Fibroblast of gingiva (primary cell): ENCODE measurements at places on chromosomes 12 and 14.

DNA sequence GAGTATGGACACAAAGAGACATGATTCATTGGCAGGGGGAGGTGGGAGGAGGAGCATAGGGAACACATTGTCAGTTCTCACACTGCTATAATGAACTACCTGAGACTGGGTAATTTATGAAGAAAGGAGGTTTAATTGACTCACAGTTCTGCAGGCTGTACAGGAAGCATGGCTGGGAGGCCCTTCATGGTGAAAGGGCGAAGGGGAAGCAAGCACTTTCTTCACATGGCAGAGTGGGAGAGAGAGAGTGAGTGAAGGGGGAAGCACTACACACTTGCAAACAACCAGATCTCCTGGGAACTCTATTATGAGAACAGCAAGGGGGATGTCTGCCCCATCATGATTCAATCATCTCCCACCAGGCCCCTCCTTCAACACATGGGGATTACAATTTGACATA is 391.8 kb downstream of the BMP4 start:
- no peak for DNase-seq

DNA sequence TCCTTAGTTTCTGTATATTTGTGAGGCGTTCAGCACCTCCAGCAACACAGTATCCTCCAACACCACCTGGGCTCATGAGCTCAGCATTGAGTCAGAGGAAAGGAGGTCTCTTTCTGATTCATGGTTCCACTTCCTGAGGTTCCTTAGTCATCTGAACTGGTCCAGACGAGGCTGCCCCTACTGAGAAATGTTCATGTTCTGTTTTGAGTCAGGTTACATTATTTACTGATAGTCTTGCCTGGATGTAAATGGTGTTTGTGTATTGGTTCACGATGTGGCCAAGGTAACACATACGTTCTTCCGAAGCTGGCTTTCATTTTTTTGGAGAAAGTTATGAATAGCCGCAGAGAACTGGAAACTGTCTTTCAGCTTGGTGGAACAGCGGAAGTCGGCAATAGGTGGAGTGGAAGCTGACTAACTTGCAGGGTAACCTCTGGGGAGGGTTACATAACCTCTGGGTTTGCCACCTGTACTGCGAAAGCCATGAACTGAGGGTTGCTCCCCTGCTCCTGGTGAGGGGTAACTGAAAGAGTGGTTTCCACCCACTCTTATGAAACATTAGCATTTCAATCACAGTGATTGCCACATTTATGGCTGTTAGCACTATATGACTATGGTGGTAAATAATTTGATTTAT is 42.2 kb upstream of the MANSC4 start:
- no peak for DNase-seq

- DNase-seq: no peak
Measured at GRCh38 chr12:7872566-7873319, at the start of gene SLC2A14. TSS of gene SLC2A14 (minus strand) at chr12:7872915. CDS start at chr12:7869880, 3,035 bp downstream.

- peak; percentile 75 for DNase-seq
Measured at GRCh38 chr12:54277823-54278276, 2.1 kb downstream of the CBX5 start.

DNA sequence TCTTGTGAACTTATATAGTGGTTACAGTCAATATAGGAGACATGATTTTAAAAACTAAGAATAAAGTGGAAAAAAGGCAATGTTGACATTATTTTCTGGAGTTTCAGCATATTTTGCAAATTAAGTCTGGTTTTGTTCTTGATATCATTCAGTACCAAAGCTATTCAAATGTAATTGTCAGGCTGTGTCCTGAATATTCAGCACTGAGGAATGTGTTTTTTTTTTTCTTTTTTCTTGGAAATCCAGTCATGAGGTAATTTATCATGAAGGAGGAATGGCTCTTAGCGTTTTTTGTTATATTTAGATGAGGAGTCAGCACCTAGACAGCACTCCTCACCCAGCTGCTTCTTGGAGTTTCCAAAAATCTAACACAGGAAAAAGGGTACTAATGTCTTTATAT is 225.5 kb downstream of the CCDC91 start:
- peak; percentile 79 for DNase-seq

DNA sequence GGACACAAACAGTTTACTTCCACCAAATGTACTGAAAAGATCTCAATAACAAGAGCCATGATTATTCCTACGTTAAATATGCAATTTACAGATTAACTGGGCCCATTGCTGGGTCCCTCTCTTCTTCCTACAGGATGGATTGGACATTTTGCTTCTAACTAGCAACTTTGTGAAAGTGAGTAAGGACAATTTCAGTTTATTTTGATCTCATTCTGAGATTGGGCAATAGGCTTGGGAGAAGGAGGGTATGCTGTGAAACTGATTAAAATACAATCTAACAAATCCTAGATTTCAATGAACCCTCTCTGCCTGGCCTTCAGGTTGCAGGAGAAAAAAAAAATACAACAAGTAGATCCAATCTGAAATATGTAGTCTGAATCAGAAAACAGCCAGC is 121.5 kb downstream of the PRKD1 start:
- no peak for DNase-seq

GRCh38 chr14:101826351-101826750 is 64.8 kb downstream of the PPP2R5C start:
- no peak for DNase-seq

- DNase-seq: no peak
Measured at GRCh38 chr12:1922075-1922709, 3.7 kb upstream of the CACNA2D4 start.

DNA sequence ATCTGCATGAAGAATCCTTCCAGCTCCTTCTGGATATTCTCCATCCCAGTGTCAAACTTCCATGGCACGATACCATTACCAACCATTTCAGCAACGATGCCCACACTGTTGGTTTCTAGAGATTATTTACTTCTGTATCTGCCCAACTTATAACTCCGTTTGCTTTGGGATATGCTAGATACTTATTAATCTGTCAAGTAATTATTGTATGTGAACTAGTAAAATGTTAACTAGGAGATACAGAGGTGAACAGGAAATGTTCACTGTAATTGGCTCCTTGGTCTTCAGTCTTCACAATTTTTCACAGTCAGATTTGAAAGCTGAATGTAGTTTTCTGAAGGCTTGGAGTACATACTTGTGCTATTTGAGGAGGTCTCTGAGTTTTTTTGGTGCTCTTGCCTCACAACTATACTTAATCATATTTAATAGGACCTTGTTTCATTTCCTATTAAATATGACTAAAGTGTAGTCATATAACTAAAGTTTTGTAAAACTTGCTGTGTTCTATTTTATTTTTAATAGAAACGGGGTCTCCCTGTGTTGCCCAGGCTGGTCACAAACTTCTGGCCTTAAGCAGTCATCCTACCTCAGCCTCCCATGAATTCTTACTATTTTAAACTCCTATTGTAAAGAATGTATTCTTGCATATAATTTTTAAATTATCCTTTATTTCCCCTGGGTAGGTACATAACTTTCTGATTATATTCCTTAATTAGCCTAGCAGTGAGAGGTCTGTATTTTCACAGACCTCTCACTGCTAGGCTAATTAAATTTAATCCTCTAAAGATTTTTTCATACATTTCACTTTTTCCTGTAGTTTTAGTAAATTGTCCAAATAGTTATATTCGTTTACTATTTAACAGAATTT is 79.7 kb downstream of the FGD4 start:
- DNase-seq: no peak

DNA sequence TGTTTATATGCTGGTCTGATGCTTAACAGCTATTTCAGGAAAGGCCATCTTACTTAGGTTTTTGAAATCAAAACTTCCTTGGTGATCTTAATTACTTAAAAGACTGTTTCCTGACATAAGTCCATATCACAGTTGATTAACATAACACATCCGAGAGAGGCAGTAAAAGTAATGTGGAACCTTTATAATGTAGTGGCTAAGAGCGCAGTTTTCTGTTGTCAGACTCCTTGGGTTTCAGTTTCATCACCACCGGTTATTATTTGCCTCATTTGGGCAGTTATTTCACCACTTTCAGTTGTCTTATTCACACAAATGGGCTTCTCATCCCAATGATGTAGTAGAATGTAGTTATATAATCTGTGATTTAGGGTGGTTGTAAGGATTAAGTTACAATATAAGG is 30.9 kb downstream of the TBC1D15 start:
- no peak for DNase-seq

- DNase-seq: no peak
Measured at GRCh38 chr12:88951860-88952561, 371.7 kb upstream of the KITLG start.

GRCh38 chr12:119576915-119577314 is 16.7 kb upstream of the TMEM233 start:
- no peak for DNase-seq
